COLO829 (cell line): ENCODE measurements at places on chromosomes 6 and 20.

DNA sequence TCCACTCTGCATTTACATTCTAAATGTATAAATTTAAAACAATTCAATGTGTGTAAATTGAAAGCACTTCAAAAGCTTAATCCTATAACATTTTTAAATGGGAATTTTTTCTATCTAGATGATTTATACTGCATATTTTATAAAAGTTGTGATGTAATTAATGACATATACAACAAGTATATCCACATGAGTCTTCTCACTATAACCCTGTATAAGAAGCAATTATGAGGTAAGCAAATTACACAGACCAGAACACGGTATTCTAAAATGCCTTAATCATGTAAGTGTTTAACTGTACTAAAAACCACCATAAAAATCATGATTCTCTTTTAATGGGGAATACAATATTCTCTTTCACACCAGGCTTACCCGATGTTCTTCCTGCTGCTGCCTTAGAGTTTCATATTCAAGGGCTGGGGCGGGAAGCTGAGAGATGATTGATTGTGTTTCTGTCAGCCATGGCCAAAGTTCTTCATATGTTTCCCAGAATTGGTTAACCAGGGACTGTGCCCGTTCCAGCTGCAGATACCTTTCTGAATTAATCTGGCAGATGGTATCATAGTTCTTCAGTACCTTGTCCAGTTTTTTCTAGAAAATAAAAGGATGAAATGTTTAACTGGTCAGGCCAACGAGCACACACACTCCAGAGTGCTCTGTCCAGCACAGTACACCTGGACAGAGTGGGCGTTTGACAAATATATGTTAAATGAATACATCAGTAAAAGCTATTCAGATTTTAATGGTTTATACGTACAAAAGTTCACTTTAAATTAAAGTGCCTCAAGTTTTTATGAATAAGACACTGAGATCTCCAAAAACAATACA is 127.4 kb downstream of the DST start:
- DNase-seq: no peak

- no peak for DNase-seq
Observed at GRCh38 chr6:107981695-107982094, 23.7 kb upstream of the SEC63 start.

DNA sequence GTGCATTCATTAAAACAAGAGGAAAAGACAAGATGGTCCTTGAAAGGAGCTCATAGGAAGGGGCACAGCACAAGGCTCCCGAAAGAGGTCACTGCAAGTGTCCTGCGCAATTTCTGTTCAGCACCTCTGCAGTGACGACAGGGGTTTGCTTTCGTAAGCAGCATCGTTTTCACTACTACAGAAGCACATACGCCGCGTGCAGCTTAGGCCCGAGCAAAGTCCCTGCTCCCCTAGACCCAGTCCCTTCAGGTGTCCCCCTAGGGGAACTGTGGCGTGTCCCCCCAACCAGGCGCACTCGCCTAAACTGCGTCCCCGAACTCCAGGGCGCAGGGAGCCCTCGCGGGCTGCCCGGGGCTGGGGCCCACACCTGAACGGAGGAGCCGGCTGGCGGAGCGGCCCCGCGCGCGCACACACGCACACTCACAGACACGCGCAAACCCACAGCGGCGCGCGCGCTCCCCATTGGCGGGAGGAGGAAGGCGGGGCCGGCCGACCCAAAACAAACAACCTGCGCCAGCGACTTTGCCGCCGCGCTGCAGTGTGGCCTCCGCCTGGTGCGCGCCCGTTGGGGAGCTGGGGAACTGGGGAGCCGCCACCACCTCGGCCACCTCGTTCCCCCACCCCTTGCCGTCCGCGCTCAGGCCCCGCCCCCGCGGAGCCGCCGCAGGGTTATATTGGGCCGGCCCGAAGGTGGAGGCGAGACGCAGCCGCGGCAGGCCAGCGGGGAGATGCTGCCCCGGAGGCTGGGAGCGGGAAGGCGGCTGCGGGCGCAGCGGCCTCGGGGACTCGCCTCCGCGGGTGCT is at the start of gene FOXQ1:
FOXQ1 (plus strand) TSS at position 699 of the 803 bp plus-strand sequence. CDS start 607 bp downstream, outside the sequence.
- DNase-seq: no peak

- DNase-seq: no peak
Observed at GRCh38 chr20:39523405-39523804, 561.3 kb downstream of the DHX35 start.

DNA sequence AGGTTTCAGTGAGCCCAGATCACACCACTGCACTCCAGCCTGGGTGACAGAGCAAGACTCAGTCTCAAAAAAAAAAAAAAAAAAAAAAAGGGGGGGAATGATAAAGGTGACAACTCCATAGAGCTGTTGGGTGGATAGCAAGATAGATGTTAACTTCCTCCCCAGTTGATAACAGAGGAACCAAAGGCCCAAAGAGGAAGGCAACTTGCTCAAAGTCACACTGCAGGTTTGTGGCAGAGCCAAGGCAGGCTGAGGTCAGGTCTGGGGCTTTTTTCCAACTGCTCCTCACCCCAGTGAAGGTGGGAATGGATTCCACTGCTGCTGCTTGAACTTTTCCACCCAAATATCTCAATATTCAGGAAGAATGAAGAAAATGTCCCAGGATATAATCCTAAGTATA is 26.7 kb downstream of the HCK start:
- DNase-seq: no peak

- no peak for DNase-seq
Observed at GRCh38 chr6:6033858-6034257, 27.1 kb upstream of the NRN1 start.

GRCh38 chr20:21681234-21681921 is 24.1 kb upstream of the PAX1 start:
- no peak for DNase-seq

DNA sequence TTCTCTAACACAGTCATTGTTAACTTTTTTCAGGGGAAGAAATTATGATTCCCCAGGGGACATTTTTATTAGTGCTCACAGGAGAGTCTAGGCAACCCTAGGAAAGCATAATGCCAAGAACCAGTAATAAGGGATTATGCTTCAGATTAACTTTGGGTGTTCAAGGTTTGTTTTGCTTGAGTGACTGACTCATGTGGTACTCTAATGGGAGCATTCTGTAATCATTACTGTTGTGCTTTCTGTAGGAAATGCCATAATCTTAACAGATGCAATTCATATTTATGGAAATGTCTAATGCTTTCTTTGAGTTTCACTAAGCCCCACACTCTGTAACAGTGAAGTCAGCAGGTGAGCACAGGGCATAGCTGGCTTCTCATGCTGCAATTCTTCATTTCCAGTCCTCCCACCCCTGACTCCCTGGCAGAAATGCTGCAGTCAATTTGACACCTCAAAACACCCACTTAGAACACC is 263.4 kb upstream of the MAN1A1 start:
- DNase-seq: no peak

GRCh38 chr6:72248621-72249020 is 362.3 kb downstream of the RIMS1 start:
- no peak for DNase-seq

GRCh38 chr6:7787137-7787608 is 61.3 kb downstream of the BMP6 start:
- no peak for DNase-seq

DNA sequence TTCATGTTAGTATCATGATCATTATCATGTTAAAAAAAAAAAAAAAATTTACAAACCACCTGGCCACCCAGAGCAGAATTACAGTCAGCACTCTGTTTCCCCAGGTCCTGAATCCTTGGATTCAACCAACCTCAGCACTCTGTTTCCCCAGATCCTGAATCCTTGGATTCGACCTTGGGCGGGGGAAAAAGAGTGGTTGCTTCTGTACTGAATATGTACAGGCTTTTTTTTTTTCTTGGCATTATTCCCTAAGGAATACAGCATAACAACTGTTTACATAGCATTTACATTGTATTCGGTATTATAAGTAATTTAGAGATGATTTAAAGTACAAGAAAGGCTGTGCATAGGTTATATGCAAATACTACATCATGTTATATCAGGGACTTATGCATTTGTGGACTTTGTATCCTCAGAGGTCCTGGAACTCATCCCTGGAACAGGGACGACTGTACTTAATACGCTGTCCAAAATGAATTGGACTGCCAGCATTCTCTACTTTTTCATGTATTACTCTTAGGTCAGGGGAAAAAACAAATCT is 31.2 kb downstream of the GCNT2 start:
- DNase-seq: no peak

GRCh38 chr20:45290677-45291355 is 15.8 kb upstream of the RBPJL start:
- DNase-seq: peak; percentile 91

DNA sequence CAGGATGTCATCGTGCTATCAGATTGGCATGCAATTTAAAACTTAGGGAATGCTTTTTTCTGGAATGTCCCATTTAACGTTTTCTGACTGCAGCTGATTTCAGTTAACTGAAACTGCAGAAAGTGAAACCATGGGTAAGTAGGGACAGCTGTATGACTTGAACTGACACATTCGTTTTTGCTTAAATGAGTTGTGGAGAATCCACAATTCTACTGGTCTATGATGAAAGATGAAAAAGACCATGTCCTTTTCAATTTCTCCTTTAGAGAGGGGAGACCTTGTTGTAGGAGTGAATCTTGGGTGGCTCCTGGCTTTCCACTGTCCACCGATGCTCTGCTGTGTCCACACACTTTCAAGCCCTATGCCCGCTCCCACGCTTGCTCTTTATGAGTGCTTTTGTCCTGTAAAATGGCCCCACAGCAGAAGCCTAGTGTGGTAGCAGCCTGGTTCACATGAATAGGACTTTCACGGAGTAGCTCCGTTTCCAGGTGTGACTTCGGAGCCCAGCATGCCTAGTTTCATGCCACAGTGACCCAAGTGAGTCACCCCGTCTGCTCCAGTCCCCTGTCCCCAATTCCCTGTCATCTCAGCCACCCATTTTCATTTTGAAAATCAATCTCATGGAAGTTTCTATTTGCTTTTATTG is 21.9 kb downstream of the DYNLT1 start:
- no peak for DNase-seq

GRCh38 chr6:157974967-157975366 is 6.7 kb upstream of the SYNJ2 start:
- DNase-seq: no peak

- no peak for DNase-seq
Observed at GRCh38 chr6:24245275-24245674, 112.6 kb downstream of the DCDC2 start.

DNA sequence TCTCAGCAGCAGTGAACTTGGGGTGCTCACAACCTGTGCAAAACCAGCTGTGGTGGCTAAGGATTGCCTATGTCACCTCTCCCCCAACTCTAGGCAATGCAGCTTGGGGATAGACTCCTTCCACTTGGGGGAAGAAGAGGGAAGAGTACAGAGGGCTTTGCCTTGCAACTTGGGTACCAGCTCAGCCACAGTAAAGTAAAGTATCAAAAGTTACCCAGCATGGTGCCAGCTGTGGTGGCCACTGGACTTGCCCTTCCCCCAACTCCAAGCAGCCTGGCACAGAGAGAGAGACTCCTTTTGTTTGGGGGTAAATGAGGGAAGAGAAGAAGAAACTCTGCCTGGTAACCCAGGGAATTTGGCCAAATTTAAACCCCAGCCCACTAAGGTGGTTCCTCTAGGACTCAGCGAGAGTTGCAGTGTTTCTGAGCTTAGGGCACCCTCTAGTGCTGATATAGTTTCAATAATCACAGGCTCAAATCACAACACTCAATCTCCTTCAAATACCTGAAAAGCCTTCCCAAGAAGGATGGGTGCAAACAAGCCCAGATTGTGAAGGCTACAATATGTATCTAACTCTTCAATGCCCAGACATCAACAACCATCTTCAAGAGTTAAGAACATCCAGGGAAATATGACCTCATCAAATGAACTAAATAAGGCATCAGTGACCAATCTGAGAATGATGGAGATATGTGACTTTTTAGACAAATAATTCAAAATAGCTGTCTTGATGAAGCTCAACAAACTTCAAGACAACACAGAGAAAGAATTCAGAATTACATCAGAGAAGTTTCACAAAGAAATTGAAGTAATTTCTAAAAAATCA is 7.6 kb upstream of the DEFB129 start:
- peak; percentile 41 for DNase-seq

- DNase-seq: no peak
Observed at GRCh38 chr6:113493991-113494390, 363.2 kb upstream of the MARCKS start.

DNA sequence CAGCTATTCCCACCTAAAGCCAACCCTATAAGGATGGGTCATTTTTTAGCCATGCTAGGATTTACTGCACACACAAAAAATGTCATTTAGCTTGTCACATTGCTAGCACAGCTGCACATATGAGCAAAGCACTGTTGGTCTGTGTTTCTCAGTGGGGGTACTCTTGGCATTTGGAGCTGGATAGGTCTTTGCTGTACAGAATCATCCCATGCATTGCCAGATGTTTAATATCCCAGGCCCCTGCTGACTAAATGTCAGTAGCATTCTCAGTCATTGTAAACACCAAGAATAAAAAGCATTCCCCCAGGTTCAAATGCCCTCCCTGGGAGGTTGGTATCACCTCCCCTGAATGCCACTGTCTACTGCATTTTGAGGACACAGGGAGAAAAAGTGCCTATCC is 14.6 kb upstream of the LTV1 start:
- DNase-seq: no peak

DNA sequence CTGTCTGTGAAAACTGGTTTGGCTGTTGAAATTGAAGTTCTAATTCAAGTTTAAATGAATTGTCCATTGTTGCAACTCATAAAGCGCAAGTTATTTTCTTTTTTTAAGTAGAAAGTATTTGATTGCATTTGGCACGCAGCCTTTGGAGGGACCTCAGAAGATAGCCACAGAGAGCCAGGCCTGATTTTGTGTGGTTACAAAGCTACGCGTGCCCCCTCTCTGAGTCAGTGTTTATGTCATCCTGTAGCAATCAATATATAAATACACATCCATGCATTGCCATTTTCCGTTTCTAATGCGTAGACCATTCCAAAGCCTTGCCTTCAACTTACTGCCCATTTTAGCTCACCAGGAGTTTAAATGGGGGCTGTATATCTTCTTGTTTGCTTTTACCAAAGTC is 173.2 kb downstream of the TMEM242 start:
- no peak for DNase-seq

- no peak for DNase-seq
Observed at GRCh38 chr6:168826726-168827585, 386.0 kb downstream of the SMOC2 start.

- no peak for DNase-seq
Observed at GRCh38 chr6:30207619-30208295, 5.4 kb downstream of the TRIM26 start.

DNA sequence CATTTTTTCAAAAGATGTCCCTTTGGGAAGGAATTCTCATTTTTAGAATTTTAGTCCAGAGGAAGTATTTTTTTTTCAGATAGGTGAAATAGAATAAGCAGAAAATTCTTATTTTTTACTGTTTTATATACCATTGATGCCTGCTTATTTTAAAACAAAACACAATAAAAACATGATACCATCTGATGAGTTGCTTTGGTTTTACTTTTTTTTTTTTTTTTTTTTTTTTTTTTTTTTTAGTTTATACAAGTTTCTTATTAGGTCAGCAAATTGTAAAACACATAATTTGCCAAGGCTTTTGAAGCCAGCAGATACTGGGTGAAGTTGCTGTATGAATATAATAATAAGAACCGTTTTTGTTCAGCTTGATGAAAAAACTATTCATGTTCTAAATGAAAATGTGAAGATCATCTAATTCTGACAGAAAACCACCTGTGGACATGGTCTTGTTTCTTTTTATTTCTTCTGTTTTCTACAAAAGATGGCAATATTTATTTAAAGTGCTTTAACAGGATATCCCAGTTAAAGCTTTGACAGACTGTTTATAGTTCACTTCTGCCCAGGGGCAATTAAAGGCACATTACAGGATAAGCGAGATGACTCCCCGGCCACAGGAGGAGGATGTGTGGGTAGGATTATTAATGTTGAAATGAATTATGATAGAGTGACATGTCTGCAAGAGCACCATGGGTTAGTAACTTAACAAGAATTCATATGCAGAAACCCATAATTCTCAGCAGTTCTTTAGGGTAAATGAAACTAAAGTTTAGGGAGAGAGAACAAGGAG is 31.1 kb downstream of the MYB start:
- peak; percentile 46 for DNase-seq
